ENCODE measurements at places on chromosomes 13 and 19.
A peak's percentile ranks its signal among the peaks of the same experiment; 100 is the strongest.

- DNase-seq = peak; percentile 82
Observed at GRCh38 chr19:17385878-17386611, 8.0 kb downstream of the CCDC194 start.

DNA sequence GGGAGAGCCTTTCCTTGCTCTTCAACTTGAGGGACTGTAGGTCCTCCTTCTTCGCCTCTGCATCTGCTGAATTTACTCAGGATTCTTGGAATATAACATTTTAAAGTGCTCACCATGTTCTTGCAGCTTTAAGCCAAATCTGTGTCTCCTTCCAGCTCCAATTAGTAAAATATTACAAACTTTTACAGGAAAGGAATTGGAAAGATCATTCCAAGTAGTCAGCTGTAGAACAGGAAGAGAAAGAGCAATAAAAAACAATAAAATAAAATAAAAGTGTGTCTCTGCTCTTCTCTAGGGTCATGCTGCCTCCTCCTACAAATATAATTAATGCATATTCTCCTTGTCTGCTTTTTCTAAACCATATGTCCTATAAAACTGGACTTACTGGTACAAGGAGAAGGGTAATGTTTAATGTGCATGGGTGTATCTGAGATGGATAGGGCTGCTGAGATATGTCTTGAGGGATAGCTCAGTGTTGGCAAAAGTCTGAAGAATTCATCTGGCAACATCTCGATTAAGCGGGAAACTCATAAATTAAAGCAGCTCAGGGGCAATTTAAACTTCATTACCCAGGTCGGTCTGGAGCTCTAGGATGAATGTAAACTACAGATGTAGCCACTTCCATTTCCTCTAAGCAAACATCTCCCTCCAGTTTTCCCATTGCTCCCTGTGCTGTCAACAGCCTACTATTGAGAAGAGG, 25.0 kb downstream of the ENOX1 start:
- no peak for DNase-seq

GRCh38 chr13:62524061-62524460, 1108.4 kb upstream of the PCDH20 start:
- no peak for DNase-seq

GRCh38 chr19:9996541-9996940, 13.8 kb downstream of the COL5A3 start:
- DNase-seq = no peak

DNA sequence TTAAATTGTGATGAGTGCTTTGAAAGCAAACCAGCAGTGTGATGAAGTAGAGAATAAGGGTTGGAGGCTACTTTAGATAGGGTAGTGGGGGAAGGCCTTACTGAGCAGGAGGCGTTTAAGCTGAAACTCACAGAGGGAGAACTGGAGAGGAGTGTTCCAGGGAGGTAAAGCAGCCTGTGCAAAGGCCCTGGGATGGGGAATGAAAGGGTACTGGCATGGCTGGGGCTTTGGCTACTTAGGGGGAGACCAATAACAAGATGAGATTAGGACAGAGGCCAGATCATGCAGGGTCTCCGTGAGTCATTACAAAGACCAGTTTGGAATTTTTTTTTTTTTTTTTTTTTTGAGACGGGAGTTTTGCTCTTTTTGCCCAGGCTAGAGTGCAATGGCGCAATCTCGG, 1.1 kb downstream of the PPP5C start:
- DNase-seq = no peak

DNA sequence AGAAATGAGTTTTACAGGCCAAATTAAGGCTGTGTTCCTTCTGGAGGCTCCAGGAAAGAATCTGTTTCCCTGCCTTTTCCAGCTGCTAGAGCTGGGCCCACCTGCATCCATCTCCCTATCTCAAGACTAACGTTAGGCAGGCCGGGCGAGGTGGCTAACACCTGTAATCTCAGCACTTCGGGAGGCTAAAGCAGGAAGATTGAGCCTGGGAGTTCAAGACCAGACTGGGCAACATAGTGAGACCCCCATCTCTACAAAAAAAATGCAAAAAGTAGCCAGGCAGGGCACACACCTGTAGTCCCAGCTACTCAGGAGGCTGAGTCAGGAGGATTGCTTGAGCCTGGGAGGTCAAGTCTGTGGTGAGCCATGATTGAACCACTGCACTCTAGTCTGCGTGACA, 14.6 kb downstream of the HIF3A start:
- DNase-seq = no peak

- DNase-seq = peak; percentile 22
Observed at GRCh38 chr13:26983543-26984320, 187.9 kb downstream of the USP12 start.

DNA sequence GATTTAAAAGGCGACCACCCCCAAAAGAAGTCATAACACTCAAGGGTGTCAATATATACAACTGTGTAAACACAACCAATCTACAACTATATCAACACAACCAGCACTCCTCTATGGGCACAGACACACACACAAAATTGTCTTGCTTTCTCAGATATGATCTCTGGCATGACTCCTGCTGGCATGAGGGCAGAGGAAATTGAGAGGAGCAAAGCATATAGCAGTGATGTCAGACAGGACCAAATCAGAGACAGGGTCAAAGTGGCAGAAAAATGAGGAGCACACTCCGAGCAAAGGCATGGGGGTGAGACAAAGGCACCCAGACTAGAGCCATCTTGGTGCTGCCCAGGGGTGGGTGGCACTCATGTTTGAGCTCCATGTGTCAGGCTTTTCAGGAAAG, 9.6 kb downstream of the IRGQ start:
- DNase-seq = no peak

- no peak for DNase-seq
Observed at GRCh38 chr13:81658598-81659370, 1317.9 kb upstream of the SPRY2 start.

GRCh38 chr13:30750036-30750435, 14.7 kb downstream of the ALOX5AP start:
- DNase-seq = no peak

- DNase-seq = no peak
Observed at GRCh38 chr13:91482427-91482826, 84.0 kb downstream of the GPC5 start.

GRCh38 chr19:3765121-3765520, 2.6 kb downstream of the MRPL54 start:
- no peak for DNase-seq

DNA sequence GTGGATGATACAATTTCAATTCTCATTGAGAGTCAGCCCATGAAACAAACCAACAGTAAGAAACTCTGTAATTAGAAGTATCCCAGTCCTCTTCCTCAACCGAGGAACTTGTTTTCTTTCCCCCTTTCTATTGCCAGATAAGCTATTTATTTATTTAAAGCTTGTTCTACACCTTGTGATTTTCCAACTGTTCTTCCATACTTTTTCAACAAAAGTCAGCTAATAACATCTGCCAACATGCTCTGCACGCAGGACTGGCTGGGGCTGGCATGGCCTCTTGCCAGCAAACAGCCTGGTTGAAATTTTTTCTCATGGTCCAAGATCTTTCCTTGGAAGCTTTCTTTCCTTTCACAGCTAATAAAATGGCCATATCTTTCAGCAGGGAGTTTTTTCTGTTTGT, 2.9 kb upstream of the IRS2 start:
- DNase-seq = no peak

GRCh38 chr13:97648171-97648880, 214.4 kb downstream of the RAP2A start:
- DNase-seq = no peak

DNA sequence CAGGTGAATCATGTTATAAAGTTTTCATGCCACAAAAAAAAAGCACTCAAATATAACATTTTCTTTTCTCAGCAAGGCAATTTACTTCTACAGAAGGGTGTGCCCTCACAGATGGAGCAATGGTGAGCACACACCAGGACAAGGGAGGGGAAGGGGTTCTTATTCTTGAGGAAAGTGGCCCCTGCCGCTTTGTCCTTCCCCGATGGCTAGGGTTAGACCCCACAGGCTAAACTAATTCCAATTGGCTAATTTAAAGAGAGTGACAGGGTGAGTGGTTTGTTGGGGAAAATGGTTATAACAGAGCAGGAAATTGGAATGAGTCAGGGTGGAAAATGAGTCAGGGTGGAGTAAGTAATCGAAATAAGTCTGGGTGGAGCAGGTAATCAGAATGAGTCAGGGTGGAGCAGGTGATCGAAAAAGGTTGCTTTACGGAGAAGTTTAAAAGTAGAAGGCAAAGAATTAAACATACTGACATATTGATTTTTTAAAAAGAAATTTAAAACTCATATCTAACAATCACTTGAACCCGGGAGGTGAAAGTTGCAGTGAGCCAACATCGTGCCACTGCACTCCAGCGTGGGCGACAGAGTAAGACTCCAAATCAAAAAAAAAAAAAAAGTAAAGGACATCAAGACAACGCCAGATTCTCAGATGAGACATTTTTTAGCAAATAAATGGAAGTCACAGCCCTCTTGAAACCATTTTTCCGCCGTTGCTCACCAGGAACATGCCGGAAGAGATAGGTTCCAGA, 813 bp downstream of the ZNF562 start:
- peak; percentile 61 for DNase-seq

- no peak for DNase-seq
Observed at GRCh38 chr13:26816881-26817280, 56.3 kb upstream of the GPR12 start.

GRCh38 chr19:16660763-16661479, at the start of gene TMEM38A:
Gene TMEM38A (plus strand): TSS chr19:16661139. CDS start chr19:16661218, 79 bp downstream.
- DNase-seq = peak; percentile 51

GRCh38 chr13:114256547-114256946, 21.9 kb downstream of the CDC16 start:
- no peak for DNase-seq

DNA sequence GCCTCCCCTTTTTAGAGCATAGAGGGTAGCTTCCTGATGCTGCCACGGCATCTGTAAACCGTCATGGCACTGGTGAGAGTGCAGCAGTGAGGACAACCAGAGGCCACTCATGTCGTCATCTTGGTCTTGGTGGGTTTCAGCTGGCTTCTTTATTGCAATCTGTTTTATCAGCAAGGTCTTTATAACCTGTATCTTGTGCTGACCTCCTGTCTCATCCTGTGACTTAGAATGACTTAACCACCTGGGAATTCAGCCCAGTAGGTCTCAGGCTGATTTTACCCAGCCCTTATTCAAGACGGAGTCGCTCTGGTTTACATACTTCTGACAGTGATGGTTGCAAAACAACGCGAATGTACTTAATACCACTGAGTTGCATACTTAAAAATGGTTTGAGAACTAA, 14.4 kb upstream of the FBN3 start:
- DNase-seq = no peak

- DNase-seq = no peak
Observed at GRCh38 chr13:81207636-81208035, 866.7 kb upstream of the SPRY2 start.

DNA sequence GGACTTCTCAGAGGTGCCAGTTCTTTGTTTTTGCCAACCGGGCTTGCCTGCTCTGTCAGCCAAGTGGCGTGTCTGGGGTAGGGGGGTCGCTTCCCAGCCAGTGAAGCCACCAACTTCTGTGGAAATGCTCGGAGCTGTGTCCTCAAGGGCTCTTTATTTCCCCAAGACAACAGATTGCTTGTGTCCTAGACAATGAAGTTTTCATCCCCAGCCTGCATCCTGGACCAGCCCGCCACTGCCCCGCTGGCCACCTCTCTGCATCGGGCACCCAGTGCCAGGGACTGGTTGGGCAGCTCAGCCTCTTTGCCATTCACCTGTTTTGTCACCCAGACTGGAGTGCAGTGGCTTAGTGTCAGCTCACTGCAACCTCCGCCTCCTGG, 3.7 kb downstream of the RAB11B start:
- DNase-seq = no peak

DNA sequence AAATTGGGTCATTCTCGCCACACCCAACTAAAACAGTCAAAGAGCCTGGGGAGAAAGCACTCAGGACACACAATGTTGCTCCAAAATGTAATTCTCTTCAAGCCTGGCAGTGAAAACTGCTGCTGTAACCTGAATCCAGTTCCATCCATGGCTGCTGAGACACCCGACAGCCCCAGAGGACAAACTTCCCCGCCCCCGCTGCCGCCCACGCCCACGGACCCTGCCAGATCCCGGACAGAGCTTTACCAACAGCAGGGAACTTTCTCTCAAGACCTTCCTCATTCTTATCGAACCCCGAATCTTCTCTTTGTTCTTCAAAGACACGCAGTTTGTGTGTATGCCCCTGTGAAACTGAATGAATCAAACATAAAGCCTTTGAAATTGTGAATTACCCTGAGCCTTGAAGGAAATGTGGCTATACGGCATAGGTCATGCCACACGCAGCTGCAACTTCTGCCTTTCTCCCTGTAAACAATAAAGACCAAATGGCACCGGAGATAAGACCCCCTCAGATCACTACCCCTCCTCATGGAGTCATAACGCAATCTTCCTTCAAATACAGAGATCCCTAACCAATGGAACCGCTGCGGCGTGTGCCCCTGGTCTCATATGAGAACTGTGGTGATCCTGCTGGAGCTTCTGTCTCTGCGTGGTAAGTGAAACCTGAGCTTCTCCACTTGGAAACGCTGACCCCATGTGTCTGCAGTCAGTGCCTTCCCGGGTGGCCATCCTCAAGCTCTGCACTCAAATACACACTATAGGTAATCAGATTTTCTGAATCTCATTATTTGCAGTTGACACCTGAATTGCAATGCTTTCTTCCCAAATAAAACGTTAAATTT, 4.8 kb upstream of the LAMP1 start:
- DNase-seq = peak; percentile 44

- peak; percentile 32 for DNase-seq
Observed at GRCh38 chr13:75798353-75799255, 162.5 kb downstream of the LMO7 start.

DNA sequence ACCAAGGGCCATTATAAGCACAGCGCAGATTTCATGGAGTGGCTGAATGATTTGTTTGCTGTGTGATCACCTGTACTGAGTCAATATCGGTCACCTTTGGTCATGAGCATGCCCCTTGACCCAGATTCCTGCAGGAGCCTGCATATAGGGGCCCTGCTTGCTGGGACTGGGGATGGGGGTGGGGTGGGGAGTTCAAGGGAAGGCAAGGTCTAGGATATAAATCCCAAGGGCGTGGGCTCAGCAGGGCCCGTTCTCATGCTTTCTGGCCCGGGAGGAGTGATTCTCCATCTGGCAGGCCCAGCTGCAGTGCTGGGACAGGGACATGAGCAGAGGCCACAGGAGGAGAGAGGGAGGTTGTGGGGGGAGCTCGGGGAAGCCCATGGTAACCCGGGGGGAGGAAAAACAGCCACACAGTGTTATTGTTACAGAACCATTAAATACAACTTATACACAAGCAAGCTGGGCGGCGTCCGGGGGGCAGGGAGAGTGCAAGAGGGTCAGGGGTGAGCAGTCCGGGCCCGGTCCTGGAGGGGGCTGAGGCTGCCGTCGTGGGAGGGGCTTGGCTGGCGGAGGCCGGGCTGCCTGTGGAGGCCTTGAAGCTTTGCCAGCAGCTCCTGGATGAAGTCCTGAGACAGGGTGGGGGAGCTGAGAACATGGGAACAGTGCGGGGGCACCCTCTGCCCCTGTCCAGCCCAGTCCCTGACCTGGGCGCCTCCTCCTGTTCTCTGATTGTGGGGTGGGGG, 5.2 kb downstream of the PPP1R14A start:
- DNase-seq = no peak

DNA sequence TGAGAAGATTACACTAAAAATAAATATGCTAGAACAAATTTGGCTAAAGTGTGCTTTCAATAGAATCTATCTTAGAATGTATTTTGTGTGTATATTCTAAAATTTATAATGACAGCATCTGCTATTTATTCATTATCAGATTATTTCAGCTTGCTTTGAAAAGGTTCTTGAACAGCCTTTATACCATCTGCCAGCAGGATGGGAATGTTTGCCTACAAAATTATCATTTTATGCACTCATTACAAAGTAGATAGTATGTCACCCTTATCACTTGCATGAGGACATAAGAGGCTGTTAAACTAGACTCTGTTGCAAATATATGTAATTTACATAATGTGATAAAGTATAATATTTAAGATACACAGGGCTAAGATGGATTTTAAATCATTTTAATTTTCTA, 1286.9 kb upstream of the PCDH20 start:
- no peak for DNase-seq

- DNase-seq = no peak
Observed at GRCh38 chr13:44045180-44045562, 165.5 kb downstream of the LACC1 start.
